Keratinocyte (primary cell): ENCODE measurements at places on chromosomes 2 and 18.

GRCh38 chr18:23094411-23095190, 40.7 kb upstream of the CABLES1 start:
- no peaks in the 10 kb centered on the region for H3K4me1 ChIP-seq
- no peak overlapping the region for H3K4me3 ChIP-seq
- H3K27ac ChIP-seq, result no peak overlapping the region
- H3K27me3 ChIP-seq, result peaks cover 5% of the 10 kb centered on the region

DNA sequence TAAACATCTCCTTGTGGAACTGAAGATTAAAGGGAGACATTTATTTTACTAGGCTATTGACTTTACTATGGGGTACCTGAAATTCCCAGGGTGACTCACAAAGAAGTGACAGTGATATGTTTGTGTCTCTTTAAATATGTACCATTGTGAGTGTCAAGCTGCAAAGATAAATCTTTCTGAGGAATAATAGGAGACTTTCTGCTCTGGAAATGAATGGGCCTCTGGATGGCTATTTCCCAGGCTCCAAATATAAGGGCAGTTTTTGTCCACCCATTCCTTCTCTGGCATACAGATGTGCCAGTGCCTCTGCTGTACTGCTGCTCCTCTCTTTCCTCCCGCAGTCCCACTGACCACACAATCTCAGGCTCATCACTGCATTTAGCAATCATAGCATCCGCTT, 586.4 kb upstream of the CNTNAP5 start:
- no peak for DNase-seq
- no peaks in the 10 kb centered on the region for H3K36me3 ChIP-seq
- no peak overlapping the region for H3K27ac ChIP-seq
- no peaks in the 10 kb centered on the region for H3K4me1 ChIP-seq
- H3K4me3 ChIP-seq, result no peak overlapping the region

- H3K4me3 ChIP-seq, result no peak overlapping the region
- H3K27me3 ChIP-seq, result no peaks in the 10 kb centered on the region
- no peaks in the 10 kb centered on the region for H3K4me1 ChIP-seq
- H3K27ac ChIP-seq, result no peak overlapping the region
- DNase-seq, result no peak
Observed at GRCh38 chr2:232133078-232133477, 171.6 kb downstream of the DIS3L2 start.

- no peaks in the 10 kb centered on the region for H3K27me3 ChIP-seq
- H3K4me3 ChIP-seq, result no peak overlapping the region
- no peak for DNase-seq
Observed at GRCh38 chr18:2964361-2965010, 48.5 kb downstream of the LPIN2 start.

DNA sequence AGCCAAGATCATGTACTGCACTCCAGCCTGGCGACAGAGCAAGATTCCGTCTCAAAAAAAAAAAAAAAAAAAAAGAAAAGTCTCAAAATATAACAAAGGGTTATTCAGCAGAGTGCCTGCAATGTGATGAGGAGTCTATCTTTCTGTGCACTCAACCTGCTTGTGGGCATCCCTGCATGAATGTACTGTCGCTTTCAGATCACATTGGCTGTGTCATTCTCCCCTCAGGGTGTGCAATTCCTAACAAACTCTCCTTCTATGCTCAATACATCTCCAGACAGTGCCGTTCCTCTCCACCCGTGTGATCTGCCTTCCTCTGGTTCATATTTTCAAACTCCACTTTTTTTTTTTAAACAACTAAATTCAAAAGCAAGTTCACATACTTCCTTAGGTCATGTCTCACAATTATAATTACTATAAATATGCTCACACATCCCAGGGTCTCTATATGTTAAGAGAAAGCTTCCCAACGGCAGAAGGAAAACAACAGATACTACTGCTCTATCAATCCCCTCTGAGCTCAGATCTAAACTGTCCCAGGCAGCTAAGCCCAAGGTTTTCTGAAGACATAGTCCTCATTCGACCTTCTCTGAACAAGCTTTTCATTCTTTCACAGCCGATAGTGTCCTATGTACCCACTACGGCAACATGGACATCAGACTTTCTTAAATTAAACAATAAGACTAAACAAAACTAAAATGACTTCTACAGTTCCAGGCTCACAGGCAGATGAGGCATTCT, 35.2 kb downstream of the PTMA start:
- H3K27me3 ChIP-seq, result peaks cover 4% of the 10 kb centered on the region
- H3K27ac ChIP-seq, result no peak overlapping the region
- DNase-seq, result no peak
- no peaks in the 10 kb centered on the region for H3K36me3 ChIP-seq
- no peak overlapping the region for H3K4me3 ChIP-seq

DNA sequence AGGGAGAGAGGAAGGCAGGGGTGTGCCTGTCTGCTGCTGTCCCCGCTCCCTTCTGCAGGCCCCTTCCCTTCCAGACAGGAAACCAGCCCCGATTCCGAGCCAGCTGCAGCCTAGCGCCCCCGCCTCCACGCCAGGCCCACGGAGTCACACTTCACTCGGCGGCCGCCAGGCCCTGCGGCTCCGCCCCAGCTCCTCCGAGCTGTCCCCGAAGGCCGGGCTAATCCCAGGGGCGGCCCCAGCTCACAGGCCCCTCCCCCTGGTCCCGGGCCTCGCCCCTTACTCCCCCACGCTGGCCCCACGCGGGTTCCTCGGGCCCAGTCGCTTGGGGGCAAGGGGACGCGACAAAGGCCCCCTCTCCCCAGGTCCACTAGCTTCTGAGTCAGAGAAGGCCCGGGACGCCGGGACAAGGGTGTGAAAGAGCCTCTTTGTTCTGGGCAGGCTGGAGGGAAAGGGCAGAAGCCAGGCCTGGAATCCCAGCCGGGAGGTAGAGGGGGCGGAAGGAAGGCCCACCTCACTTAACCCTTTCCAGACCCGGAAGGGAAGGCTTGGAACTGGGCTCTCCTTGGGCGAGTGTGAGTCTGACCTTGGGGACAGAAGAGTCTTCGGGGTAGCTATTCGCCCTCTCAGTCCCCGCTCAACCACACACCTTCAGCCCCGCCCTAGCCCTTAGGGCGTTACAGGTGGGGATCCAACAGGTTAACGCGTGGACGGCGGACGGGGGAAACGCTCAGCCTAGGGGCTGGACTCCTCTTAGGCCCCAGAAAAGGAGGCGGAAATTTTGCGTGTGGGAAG, 1.2 kb downstream of the RTKN start:
- peak overlapping the region; percentile 93 for H3K27ac ChIP-seq
- H3K36me3 ChIP-seq, result peaks cover 35% of the 10 kb centered on the region
- H3K27me3 ChIP-seq, result no peaks in the 10 kb centered on the region
- DNase-seq, result no peak

DNA sequence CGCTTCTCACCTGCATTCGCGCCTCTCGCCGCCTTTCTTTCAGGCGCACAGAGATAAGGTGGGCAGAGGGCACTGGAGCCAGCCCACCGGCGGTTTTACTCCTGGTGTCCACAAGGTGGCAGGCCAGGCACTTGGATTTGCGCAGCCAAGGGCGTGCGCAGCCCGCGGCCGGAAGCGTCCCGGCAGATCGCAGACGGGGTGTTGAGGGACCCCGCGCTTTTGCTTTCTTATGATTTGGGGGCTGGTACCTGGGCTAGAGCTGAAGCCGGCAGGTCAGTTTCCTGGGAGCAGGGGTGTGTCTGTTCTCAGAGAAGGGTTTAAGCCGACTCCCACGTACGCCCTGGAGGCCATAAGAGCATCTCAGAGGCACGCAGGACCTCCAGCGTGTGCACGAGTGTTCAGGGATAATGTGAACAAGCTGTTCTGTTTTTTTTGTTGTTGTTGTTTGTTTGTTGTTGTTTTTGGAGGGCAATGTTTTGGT, 305.6 kb upstream of the CXCR4 start:
- H3K36me3 ChIP-seq, result no peaks in the 10 kb centered on the region
- peak overlapping the region; percentile 56 for H3K4me3 ChIP-seq
- H3K27ac ChIP-seq, result no peak overlapping the region
- peaks cover 7% of the 10 kb centered on the region for H3K27me3 ChIP-seq

DNA sequence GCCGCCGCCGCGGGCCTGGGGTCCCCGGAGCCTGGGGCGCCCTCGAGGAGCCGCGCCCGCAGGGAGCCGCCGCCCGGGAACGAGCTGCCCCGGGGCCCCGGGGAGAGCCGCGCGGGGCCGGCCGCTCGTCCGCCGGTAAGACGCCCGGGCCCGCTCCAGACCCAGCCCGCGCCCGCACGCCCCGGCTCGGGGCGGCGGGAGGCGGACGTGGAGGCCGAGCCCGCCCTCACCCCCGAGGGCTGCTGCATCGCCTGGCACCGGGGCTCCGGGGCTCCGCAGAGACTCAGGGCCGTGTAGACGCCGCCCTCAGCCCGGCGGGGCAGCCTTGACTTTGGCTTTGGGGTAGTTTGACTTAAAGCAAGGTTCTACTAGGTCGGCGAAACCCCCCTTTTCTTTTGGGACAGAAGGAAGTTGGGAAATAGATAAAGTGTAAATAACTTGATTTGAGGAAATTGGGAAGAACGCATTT, 335 bp downstream of the ERFE start:
- H3K4me3 ChIP-seq, result peak overlapping the region; percentile 36
- H3K4me1 ChIP-seq, result no peaks in the 10 kb centered on the region
- no peaks in the 10 kb centered on the region for H3K36me3 ChIP-seq
- no peak for DNase-seq
- H3K27ac ChIP-seq, result no peak overlapping the region
- peaks cover 19% of the 10 kb centered on the region for H3K27me3 ChIP-seq

DNA sequence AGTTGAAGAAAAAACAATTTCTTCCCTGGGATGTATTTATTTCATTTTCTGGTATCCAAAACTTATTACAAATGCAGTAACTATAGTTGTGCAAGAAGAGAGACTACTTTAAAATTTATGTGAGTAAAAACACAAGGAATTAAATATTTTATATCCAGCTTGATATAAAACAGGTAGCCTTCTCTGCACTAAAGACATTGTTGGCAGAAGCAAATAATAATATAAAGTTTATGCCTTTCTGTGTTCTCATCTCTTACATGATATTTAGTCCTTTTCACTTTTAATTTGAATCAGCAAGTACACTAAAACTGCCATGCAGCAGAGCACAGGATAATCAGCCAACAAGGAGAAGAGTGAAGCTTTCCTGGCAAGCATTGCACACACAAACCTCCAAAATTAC, 352.7 kb downstream of the ARL6IP6 start:
- no peak for DNase-seq
- H3K36me3 ChIP-seq, result no peaks in the 10 kb centered on the region
- peaks cover 4% of the 10 kb centered on the region for H3K4me1 ChIP-seq
- H3K27ac ChIP-seq, result no peak overlapping the region

GRCh38 chr2:38613126-38613848, 10.6 kb upstream of the HNRNPLL start:
- H3K27me3 ChIP-seq, result no peaks in the 10 kb centered on the region
- no peak for DNase-seq
- H3K4me1 ChIP-seq, result peaks cover 8% of the 10 kb centered on the region
- no peak overlapping the region for H3K4me3 ChIP-seq
- no peak overlapping the region for H3K27ac ChIP-seq
- H3K36me3 ChIP-seq, result no peaks in the 10 kb centered on the region

- H3K4me3 ChIP-seq, result no peak overlapping the region
- H3K36me3 ChIP-seq, result no peaks in the 10 kb centered on the region
- no peaks in the 10 kb centered on the region for H3K27me3 ChIP-seq
- DNase-seq, result no peak
- peaks cover 13% of the 10 kb centered on the region for H3K4me1 ChIP-seq
- H3K27ac ChIP-seq, result no peak overlapping the region
Observed at GRCh38 chr2:133364636-133365035, 203.6 kb downstream of the NCKAP5 start.

DNA sequence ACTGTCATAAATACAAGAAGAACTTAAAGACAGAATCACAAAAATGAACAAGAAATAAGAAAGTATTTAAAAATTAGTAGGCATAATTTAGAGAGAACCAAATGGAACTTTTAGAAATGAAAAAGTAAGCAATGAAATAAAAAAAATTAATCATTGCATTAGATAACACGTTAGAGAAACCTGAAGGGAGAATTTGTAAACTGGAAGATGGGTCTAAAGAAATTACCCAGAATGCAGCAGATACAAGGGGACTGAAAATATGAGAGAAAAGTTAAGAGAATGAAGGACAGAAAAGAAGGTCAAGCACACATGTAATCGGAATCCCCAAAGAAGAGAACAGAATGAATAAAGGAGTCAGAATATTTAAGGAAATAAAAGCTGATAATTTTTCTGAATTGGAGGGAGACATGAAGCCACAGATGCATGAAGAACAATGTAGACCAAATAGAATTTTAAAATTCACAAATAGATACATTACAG, 21.5 kb downstream of the TCF4 start:
- no peak overlapping the region for H3K27ac ChIP-seq
- no peaks in the 10 kb centered on the region for H3K36me3 ChIP-seq
- DNase-seq, result no peak
- no peaks in the 10 kb centered on the region for H3K4me1 ChIP-seq
- H3K27me3 ChIP-seq, result no peaks in the 10 kb centered on the region
- H3K4me3 ChIP-seq, result no peak overlapping the region

GRCh38 chr18:62151068-62151771, 35.6 kb downstream of the PIGN start:
- no peaks in the 10 kb centered on the region for H3K27me3 ChIP-seq
- H3K4me3 ChIP-seq, result no peak overlapping the region
- no peaks in the 10 kb centered on the region for H3K4me1 ChIP-seq
- H3K36me3 ChIP-seq, result peaks cover 2% of the 10 kb centered on the region
